ENCODE measurements at places on chromosomes 11 and 22.

DNA sequence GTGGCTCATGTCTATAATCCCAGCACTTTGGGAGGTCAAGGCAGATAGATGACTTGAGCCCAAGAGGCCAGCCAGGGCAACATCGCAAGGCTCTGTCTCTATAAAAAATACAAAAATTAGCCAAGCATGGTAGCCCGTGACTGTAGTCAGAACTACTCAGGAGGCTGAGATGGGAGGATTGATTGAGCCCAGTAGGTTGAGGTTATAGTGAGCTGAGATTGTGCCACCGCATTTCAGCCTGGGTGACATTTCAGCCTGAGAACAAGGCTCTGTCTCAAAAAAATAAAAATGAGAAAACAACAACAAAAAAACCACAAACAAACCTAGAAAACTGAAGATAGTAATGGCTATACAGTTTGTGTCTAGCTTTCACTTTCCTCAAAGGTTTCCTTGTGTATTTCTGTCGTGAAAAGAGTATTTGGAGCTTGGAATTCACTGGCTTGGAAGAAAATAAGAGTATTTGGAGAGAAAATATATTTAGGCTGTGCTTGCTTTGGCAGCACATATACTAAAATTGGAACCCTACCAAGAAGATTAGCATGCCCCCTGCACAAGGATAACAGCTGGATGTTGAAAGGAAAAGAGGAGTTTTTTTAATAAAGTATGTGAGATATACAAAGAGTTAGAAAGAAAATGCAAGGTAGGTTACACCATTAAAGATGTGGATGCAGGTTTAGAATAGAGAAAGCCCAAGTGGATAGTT lies 3.9 kb upstream of the BIRC3 start:
- DNase-seq: no peak

- no peak for DNase-seq
Measured at GRCh38 chr22:24106385-24107381, 74.6 kb upstream of the SUSD2 start.

- no peak for DNase-seq
Measured at GRCh38 chr11:81886406-81887075, 847.1 kb downstream of the FAM181B start.

GRCh38 chr11:75602951-75603350 lies 40.9 kb downstream of the SERPINH1 start:
- DNase-seq: no peak

- no peak for DNase-seq
Measured at GRCh38 chr22:47816121-47816862, 1053.8 kb downstream of the TBC1D22A start.

DNA sequence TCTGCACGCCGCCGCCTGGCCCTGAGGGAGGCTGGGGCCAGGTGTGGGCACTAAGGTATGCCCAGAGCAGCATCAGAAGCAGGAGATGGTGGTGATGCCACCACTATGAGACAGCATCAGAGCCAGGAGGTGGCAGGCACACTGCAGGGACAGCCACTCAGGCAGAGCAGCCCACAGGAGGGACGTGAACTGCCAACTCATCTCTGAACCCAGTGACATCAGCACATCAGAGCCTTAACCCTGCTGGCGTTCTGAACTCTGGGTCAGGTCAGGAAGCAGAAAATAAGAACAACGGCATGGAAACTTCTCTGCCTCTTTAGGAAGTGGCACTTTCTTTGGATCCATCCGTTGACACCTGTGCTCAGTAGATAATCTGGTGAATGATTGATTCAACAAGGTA lies 14.7 kb upstream of the IFT27 start:
- DNase-seq: no peak

- DNase-seq: no peak
Measured at GRCh38 chr11:94840209-94840608, 72.1 kb downstream of the AMOTL1 start.

DNA sequence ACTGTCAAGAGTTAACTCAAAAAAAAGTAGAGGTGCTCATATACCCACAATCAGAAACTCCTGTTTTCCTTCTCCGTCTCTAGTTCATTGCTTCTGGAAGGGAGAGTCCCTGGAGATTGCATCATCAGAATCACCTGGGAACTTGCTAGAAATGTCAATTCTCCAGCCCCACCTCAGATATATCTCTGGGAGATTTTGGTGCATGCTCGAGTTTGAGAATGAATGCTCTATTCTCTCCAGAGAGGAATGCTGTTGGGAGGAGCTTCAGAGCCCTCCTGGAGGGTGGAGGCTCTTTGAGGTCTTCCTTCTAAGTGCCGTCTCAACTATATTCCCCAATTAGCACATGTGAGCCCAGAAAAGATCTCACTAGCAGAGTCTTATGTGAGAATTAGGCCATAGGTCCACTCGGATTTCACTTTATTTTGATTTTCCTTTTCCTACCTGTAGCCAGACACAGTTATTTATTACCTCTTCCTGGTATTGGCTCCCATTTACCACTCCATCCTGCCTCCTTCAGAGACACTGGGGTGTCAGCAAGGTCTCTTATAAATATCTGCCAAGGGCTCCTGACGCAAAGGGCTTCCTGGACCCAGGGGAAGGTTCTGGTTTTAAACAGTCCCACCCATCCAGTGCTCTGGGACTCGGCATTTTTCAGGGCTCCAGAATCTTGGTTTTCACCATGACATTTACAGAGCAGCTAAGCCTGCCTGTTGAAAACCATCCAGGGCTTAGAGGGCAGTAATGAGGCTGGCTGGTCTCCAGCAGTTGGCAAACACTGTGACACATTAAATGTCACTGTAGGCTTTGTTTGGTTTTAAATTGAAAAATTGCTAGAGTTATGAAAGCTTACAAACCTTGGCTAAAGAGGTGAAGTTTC lies 136.2 kb downstream of the CD44 start:
- no peak for DNase-seq

- DNase-seq: no peak
Measured at GRCh38 chr11:15333407-15333806, 218.7 kb downstream of the INSC start.

DNA sequence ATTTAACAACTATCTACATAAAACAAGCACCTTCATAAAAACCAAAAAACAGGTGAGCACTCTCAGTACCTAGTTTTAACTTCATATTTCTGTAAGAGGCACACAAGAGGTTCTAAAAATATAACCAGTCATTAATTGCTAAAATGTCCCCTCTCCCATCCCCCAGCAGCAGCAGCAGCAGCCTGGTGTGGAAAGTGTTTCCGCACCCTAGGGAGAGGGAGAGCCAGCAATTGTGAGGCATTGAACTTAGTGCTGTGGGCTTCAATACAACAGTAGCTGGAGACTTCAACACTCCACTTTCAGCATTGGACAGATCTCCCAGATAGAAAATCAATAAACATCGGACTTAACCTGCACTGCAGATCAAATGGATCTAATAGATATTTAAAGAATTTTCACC lies 1158.5 kb downstream of the JRKL start:
- DNase-seq: no peak

DNA sequence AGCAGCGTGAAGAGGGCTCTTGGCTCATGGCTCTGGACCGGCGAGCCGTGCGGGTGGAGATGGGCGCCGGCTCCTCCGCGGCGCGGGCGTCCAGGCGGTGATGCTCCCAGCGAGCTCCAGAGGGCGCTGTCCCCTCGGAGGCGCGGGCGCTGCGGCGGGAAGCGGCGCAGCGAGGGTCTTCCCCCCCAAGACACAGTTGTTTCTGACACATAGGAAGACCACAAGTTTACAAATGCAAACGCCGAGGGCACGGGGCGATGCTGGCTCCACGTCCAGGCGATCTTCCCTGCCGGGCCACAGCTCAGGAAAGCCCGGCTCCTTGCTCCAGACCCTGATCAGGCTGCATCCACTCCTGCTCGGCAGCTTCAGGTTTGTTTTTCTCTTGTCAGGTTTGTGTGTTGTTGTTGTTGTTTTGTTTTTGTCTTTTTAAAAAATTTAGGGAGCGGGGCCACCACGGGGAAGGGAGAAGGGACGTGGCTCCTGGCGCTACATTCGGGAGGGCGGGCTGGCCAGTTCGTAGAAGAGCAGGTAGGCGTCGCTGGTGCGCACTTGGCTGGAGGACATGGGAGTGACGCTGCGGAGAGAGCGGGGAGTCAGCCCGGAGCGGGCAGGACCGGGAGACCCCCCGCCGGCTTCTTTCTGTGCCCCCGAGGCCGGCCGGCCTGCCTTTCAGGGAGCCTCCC lies 10.0 kb upstream of the MFRP start:
- DNase-seq: no peak

DNA sequence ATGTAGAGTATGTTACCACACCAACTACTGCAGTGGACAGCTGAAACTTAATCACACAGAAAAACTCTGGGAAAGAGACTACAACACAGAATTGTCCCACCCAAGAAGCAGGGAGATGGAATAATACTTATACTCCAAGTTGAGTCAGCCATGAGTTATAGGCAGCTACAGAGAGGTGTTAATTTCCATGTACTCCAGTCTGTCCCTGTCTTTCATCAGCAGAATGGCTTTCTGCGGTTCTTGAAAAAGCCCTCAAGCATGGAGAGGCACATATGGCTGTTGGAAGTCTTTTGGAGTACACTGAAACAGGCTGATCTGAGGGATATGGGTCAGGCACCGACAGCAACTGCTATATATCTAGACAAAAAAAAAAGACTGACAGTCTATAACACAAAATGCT lies 219.5 kb downstream of the DLG2 start:
- DNase-seq: no peak

GRCh38 chr11:69674267-69674885 lies 777 bp downstream of the LTO1 start:
- no peak for DNase-seq

GRCh38 chr11:69696749-69697468 lies 6.9 kb downstream of the FGF19 start:
- no peak for DNase-seq

DNA sequence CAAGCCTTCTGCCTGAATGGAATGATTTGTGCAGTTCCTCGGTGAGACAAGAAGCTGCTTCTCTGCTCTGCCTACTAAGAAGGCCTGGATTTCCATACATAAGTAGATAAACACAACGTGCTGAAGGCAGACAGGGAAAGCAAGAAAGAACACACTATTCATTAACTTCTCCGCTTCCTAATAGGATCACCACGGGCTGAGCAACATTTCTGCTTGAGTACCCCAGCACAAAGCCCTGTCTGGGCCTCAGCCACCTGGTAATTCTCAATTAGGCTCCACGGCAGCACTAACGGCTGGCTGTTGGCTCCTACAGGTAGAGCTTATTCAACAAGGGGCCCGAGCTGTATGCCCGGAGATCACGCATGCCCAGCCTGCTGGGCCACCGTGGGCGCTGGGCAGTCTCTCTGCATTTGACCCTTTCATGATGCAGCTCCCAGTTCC lies 1156.6 kb downstream of the TBC1D22A start:
- no peak for DNase-seq

- DNase-seq: no peak
Measured at GRCh38 chr22:49205483-49205800, 622.2 kb downstream of the BRD1 start.

GRCh38 chr11:122197066-122197987 lies 81.3 kb upstream of the BLID start:
- DNase-seq: peak; percentile 63

- no peak for DNase-seq
Measured at GRCh38 chr11:16217631-16218030, 138.7 kb downstream of the SOX6 start.

DNA sequence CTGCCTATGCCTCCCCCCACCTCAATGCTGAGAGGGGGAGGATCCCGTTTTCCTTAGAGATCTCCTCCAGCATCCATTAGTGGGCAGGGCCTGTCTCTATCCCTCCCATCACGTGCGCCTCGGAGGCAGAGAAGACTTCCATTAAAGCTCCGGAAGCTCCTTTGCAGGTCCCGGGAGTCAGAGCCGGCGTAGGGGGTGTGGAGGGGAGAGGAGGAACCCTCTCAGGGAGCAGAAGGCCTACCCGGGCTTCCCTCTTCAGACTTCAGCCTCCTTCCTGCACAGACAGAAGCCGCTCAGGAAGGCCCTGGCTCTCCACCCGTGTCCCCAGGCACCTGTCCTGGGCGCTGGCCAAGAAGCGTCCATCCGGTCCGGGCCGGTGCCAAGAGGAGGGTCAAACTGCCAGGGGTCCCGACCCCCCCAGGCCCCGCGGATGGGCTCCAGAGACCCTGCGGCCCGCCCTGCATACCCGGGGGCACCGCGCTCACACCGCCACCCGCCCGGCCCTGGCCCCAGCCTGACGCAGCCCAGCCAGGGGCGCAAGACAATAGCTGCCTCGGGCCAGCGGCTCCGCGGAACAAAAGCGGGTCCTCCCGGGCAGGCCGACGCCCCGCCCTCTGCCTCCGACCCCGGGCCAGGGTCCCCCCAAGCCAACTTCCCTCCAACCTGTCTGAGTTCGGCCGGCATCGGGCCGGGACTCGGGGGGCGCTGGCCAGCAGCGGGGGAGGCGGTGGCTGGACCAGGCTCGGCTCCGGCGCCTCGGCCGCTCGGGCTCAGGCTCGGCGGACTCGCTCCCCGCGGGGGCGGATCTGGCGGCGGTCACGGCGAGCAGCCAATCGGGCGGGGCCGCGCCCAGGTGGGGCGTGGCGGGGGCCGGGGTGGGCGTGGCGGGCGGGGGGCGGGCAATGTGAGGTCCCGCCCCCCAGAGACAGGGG lies 29.9 kb downstream of the ARVCF start:
- no peak for DNase-seq

DNA sequence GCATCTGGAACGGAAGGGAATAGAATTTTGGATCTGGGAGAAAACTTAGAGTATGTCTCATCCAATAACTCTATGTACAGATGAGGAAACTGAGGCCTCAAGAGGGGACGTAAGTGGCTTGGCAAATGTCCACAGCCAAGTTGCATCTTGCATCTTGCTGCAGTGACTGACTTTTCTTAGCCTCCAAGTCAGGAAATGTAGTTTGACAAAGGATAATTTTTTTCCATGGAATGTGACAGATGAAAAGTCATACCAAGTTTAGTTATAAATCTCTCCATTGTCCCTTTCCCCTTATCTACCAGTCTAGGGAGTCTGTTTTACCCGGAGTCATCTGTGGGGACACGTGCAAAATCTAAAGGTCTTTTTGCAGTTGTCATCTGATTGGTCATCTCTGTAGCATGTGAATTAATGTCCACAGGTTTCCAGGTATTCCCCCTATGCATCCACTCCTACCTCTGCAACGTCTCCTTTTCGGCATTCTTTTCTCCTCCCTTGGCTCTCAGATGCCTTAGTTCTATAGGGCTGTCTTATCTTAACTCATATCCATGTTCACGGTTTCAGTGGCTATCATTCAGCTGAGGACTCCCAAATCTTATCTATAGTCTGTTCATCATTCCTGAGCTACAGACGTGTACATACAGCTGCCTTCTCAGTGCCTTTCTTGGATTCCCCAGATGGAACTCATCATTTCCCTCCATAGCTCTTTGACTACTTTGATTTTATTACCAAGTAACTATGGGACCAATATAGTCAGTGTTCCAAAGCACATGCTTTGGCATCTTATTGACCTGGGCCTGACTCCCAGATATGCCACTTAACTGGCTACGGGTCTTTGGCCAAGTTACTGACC lies 139.5 kb upstream of the TIMP3 start:
- DNase-seq: no peak

DNA sequence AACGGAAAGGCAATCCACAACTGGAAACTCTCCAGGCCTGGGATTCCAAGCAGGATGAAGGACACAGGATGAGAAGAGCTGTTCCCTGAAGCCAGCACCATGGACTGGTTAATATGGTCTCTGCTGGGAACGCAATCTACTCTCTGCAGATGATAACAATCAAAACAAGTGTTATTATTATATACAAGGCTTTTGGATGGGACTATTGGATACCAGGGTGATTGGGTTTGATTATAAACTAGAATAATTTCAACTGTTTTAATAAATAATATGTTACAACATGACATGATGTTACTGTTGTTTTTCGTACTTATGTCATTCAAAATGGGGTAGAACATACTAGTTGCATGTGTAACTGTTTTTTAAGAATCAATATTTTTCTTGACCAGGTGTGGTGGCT lies at the start of gene OR52R1:
TSS of gene OR52R1 (minus strand) at position 101 of the 400 bp plus-strand sequence. CDS start at position 101, 0 bp downstream.
- DNase-seq: no peak
